Activated naive CD4-positive, alpha-beta T cell treated with Interleukin-2 at 50 U/mL for 16 hours (primary cell): ENCODE measurements at places on chromosomes 6 and 20.

- peak; percentile 79 for DNase-seq
Observed at GRCh38 chr20:63973636-63974401, 4.1 kb upstream of the ZNF512B start.

DNA sequence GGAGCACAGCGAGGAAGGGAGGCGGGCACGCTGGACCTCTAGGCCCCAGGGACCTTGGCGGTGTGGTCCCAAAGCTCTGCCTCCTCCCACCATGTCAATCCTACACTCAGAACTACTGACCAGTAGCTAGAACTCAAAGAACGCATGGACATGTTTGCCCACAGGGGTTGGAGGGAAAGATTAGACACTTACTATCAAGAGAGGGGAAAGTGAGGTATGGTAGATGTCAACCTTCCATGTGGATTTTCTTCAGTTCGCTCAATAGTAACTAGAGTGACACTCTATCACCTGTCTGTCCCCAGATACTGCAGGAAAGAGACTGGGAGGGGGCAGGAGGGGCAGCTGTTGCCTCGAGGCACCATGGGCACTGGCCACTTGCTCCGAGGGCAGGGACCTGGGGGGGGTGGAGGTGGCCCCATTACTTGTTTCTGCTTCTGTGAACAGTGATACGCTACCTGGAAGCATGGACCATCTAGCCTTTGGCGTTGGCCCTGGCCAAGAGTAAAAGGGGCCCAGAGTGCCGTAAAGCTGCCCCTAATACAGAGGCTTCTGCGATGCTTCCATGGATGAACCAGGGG is 912 bp upstream of the DIDO1 start:
- DNase-seq: no peak

GRCh38 chr6:84220809-84221409 is 6.5 kb downstream of the CEP162 start:
- no peak for DNase-seq

DNA sequence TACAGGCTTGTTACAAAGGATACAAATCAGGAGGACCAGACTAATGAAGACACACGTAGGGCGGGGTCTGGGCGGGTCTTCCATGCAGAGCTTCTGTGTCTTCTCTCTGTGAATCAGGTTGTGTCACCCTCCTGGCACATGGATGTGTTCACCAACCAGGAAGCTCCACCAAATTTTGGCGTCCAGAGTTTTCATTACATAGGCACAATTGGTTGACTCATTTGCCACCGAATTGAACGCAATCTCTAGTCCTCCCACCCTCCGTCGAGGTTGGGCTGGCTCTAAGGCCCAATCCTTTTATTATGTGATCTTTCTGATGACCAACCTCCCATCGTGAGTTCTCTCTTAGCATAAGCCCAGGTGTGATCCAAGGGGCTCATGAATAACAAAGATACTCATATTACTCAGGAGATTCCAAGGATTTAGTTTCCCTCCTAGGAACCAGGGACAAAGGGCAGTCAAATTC is 36.3 kb upstream of the DDR1 start:
- DNase-seq: no peak

- no peak for DNase-seq
Observed at GRCh38 chr6:159602431-159603041, 90.5 kb downstream of the SOD2 start.

- no peak for DNase-seq
Observed at GRCh38 chr6:42243046-42243445, 25.4 kb upstream of the MRPS10 start.

DNA sequence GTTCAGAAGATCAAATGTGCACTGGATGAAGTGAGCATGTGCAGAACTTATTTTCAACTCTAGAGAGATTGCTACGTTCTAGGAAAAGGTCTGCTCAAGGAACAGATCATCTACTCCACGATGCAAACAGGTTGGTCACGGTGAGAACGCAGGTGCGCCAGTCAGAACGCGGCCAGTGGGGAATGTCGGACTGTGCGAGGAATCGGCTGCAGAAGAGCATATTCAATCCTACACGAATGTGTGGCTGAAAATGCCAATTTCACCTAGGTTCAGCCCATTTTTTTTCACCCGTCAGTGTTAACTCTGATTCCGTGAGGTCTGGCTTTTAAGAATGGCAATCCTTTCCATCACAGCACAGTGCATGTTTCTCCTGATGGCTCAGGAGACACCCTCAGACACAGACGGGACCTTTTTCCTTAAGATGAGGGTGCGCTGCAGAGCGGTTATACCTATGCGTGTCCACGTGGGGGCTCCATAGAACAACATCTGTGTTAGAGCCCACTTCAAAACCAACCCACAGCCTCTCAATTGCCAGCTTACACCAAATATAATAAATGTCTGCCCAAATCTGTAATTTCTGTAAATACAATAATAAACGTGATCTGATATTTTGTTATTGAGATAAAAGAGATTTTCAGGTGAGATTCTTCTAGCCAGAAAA is 250.4 kb downstream of the FOXA2 start:
- peak; percentile 2 for DNase-seq

- no peak for DNase-seq
Observed at GRCh38 chr6:128569732-128570679, 49.6 kb upstream of the PTPRK start.

GRCh38 chr6:84547341-84547801 is 217.0 kb downstream of the TBX18 start:
- DNase-seq: no peak

DNA sequence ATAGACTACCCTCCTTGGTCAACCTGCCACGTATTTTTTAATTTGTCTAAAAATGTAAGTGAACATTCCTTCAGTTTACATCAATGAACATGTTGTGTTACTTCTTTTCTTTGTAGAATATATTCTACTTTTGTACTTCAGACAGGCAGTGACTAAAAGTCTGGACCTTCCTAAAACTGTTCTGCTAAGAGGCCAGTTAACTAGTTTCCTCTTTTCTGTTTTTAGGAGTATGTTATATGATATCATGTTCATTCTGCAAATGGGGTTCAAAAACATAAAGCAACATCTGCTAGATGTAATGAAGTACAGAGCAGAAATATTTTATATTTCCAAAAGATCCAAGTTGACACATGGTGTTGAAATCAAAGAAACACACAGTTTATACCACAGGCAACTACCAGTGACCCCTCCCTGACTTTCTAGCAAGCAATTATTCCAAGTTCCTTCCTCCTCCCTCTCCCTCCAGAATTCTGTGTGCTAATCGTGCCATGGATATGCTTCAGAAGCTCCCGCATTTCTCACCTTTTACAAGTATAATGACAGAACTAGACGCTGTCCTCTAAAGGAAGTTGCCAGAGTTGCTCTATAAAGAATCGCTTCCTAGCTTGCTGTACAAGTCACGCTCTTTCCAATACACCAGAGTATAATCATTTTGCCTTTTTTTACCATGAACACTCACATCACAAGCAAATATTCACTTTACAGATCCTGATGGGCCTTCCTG is 64.7 kb downstream of the ARHGAP18 start:
- DNase-seq: no peak

GRCh38 chr6:67886036-67886707 is 748.9 kb upstream of the ADGRB3 start:
- DNase-seq: no peak

- DNase-seq: no peak
Observed at GRCh38 chr20:20513720-20514119, 145.8 kb downstream of the INSM1 start.

- DNase-seq: no peak
Observed at GRCh38 chr6:43016176-43016942, 2.3 kb downstream of the KLHDC3 start.

- no peak for DNase-seq
Observed at GRCh38 chr20:34575271-34575670, 16.8 kb downstream of the MAP1LC3A start.

DNA sequence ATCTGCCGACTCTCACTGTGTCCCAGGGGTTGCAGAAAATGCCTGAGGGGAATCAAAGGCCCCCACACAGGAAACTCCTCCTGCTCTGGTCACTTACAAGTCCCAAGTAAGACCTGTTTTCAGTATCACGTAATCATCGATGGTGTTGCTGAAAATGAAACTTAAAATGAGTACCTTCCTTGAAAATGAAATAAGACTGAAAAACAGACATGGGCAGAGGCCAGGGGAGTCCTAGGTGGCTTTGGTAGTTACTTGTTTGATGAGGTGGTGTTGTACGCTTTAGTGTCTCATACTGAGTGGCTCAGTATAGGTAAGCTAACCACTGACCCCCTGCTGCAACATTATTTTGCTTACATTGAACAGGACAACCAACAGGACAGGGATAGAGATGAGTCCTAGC is 43.0 kb upstream of the SYNCRIP start:
- DNase-seq: no peak

- no peak for DNase-seq
Observed at GRCh38 chr6:69958978-69959377, 92.6 kb downstream of the COL19A1 start.

GRCh38 chr6:168711666-168712300 is 270.8 kb downstream of the SMOC2 start:
- no peak for DNase-seq

- DNase-seq: no peak
Observed at GRCh38 chr6:154830771-154831170, 97.6 kb downstream of the SCAF8 start.

GRCh38 chr6:143965503-143966171 is 42.4 kb downstream of the PLAGL1 start:
- DNase-seq: no peak

DNA sequence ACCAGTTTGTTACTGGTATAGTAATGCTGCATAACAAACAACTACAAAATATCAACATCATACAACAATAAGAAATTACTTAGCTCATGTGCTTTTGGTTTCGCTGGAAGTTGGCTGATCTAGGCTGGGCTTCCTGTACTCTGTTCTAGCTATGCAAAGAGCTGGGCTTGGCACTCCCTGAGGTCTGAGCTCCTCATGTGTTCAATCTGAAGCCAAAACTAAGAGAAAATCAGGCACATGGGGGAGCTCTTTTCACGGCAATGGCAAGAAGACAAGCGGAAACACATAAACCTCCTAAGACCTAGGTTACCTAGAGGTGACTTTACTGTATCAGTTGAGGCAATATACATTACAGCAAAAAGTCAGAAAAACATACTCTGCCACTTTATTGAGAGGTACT is 574.2 kb downstream of the KHDRBS2 start:
- DNase-seq: no peak

- DNase-seq: no peak
Observed at GRCh38 chr6:128371136-128371535, 149.3 kb downstream of the PTPRK start.

GRCh38 chr6:129608886-129609537 is 101.0 kb downstream of the ARHGAP18 start:
- DNase-seq: no peak

GRCh38 chr6:141290941-141291721 is 841.6 kb upstream of the GJE1 start:
- no peak for DNase-seq

DNA sequence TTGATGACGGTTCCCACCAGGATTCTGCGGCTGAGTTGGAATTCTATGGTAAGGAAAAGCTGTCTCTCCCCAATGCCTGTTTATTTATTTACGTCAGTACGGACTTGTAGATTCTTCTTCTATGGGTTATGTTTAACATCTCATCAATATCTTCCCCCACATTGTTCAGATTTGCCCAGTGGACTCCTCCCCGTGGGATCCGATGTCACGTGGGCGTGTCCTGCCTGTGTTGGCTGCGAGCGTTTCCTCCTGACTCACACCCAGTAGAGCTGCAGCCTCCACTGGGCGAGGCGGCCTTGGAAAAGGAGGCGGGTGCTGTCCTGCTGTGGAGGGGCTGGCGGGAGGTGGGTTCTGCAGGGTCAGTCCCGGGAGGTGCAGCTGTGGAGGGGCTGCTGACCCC is 46.8 kb upstream of the SLCO4A1 start:
- DNase-seq: peak; percentile 20

DNA sequence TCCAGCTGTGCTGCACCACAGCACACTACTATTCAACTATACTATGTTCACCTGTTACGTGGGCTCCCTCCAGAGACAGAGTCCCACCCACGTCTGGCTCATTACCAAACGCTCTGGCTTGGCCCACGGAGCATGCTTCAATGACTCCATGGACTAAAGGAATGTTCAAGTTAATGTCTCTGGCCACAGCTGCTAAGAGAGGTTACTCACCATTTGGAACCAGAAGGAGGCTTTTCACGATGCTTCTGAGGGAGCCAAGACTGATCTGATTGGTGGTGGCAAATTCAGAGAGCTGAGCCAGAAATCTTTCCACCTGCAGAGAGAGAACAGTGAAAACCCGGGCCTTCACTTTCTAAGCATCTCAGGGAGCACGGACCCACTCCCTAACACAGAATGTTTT is 15.6 kb downstream of the COMMD7 start:
- no peak for DNase-seq

DNA sequence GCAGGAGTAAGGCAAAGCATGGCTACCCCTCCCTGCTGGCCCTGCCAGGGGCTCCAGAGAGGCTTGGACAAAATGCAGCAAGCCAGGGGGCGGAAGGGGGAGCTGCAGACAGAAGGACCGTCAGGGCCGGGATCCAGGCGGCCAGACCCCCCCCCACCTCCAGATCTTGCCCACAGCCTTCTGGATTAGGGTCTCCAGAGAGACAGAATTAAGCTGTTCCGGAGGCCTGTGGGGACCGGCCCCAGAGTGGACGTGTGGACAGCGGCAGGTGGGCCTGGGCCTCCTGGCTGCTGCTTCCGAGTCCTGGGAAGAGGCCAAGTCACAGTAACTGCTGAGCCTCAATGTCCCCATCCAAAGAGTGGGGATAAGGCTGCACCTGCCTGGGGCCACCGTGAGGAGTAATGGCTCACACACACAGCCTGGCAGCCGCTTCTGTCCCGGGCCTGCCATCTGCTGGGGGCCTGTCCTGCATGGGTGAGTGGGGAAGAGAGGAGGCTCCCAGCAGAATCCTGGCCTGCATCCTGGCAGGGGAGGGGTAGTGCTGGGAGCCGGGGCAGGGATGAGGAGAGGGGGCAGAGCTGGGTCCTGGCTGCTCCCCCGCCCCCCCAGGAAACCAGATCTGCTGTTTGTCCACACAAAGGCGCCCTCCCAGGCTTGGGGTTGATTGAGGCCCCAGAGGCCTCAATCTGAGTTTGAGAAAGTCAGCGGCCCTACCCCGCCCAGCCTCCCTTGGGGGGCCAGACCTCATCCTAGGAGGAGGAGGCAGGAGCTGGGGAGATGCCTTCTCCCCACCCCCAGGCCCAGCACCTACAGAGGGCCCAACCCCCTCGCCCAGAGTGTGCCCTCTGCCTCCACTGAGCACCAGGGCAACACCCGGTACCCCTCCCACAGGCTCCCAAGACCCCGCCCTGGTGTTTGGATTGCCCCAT is 3.9 kb downstream of the LAMA5 start:
- DNase-seq: no peak

- no peak for DNase-seq
Observed at GRCh38 chr6:96246563-96246962, 230.8 kb downstream of the FUT9 start.

DNA sequence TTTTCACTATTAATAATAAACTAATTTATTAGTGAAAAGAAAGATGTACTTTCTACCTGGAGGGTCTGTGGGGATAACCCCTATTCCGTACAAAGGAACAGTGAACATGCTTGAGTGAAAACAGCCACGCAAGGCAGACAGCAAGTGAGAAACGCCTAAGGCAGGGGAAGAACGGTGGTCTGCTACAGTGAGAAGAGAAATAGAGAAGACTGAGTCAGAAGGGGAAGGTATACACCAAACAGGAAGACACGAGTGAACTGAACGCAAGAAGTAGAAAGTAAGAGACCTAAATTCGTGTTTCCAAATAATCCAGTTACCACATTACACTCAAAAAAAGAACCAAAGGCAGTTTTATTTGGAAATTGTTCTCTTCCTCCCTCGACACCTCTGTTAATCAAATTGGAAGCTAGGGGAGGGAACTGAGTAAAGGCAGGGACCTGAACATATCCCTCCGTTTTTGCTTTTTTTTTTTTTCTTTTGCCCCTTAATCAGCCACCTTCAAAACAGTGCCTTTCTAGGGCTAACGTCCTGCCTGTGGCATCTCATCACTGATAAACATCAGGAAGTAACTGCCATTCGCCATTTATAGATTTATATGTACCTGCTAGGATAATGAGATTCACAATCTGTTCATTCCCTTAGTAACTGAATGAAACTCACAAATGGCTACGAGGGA is 48.9 kb downstream of the ATXN1 start:
- peak; percentile 62 for DNase-seq
